Mesothelial cell of epicardium (in vitro differentiated cells): ENCODE measurements at places on chromosomes 7 and 10.
A peak's percentile ranks its signal among the peaks of the same experiment; 100 is the strongest.

- H3K36me3 ChIP-seq, result peaks cover 22% of the 10 kb centered on the region
- H3K4me3 ChIP-seq, result no peak overlapping the region
- DNase-seq, result no peak
- no peak overlapping the region for H3K27ac ChIP-seq
Measured at GRCh38 chr7:101159696-101160674, 5.4 kb downstream of the VGF start.

DNA sequence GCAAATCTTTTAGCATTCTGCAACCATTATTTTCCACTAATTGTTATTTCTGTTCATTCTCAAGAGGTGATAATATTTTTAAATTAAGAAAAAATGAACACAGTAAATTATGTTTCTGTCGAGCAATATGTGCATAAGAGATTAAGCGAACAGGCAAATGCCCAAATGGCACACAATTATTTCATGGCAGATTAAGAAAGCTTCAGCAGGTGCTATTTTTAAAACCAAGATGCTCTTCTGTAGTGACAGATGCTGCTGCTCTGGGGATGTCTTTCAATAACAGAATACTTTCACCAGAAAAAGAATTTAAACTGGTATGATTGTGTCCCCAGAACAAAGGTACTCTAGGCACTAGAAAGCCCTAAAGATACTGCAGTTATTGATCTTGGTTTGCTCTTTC, 412.7 kb upstream of the SORCS1 start:
- H3K27ac ChIP-seq, result no peak overlapping the region
- no peaks in the 10 kb centered on the region for H3K36me3 ChIP-seq
- no peaks in the 10 kb centered on the region for H3K27me3 ChIP-seq
- no peak for DNase-seq

DNA sequence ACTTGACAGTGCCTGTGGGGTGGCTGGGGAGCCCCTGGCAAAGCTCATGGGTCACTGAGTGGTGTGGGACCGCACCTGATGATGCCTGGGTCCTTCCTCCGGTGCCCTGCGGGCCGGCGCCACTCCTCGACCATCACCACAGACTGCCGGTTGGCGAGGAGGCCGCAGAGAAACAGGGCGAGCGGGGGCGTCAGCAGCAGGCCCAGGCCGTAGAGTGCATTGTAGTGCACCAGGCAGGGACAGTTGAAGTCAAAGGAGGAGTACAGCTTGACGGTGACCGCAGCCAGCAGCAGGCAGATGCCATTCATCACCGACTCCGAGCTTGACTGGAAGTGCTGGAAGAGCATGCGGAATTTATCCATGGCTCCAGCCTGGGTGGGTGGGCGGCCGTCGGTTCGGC, 369 bp downstream of the CALHM3 start:
- peaks cover 5% of the 10 kb centered on the region for H3K27me3 ChIP-seq
- no peak for DNase-seq
- no peak overlapping the region for H3K4me3 ChIP-seq
- H3K36me3 ChIP-seq, result no peaks in the 10 kb centered on the region
- H3K4me1 ChIP-seq, result no peaks in the 10 kb centered on the region

DNA sequence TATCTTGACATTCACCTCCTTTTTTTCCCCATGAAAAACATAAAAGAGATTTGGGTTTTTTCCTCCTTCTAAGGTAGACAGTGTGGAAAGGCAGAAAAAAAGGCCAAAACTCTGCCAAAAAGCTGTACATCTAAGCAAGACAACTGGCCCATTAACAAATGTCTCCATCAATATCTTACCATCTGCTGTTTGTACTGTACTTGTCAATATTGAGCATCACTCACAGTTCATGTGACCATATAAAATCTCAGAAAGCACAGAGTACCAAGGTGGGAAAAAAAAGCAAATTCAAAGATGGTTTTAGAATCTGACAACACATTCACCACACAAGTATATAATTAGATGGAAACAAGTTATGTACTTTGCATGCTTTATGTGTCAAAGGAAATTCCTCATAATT, 52.6 kb downstream of the CACNA2D1 start:
- no peaks in the 10 kb centered on the region for H3K4me1 ChIP-seq
- H3K36me3 ChIP-seq, result no peaks in the 10 kb centered on the region
- DNase-seq, result no peak
- H3K27ac ChIP-seq, result no peak overlapping the region
- H3K4me3 ChIP-seq, result no peak overlapping the region

- H3K4me1 ChIP-seq, result peaks cover 4% of the 10 kb centered on the region
- no peak overlapping the region for H3K27ac ChIP-seq
- DNase-seq, result no peak
- no peak overlapping the region for H3K4me3 ChIP-seq
Measured at GRCh38 chr10:30959836-30960210, 71.8 kb downstream of the ZNF438 start.

GRCh38 chr7:155701972-155702544, 57.6 kb downstream of the RBM33 start:
- DNase-seq, result no peak
- H3K4me1 ChIP-seq, result peaks cover 3% of the 10 kb centered on the region
- H3K27ac ChIP-seq, result no peak overlapping the region
- no peak overlapping the region for H3K4me3 ChIP-seq
- H3K36me3 ChIP-seq, result peaks cover 24% of the 10 kb centered on the region

DNA sequence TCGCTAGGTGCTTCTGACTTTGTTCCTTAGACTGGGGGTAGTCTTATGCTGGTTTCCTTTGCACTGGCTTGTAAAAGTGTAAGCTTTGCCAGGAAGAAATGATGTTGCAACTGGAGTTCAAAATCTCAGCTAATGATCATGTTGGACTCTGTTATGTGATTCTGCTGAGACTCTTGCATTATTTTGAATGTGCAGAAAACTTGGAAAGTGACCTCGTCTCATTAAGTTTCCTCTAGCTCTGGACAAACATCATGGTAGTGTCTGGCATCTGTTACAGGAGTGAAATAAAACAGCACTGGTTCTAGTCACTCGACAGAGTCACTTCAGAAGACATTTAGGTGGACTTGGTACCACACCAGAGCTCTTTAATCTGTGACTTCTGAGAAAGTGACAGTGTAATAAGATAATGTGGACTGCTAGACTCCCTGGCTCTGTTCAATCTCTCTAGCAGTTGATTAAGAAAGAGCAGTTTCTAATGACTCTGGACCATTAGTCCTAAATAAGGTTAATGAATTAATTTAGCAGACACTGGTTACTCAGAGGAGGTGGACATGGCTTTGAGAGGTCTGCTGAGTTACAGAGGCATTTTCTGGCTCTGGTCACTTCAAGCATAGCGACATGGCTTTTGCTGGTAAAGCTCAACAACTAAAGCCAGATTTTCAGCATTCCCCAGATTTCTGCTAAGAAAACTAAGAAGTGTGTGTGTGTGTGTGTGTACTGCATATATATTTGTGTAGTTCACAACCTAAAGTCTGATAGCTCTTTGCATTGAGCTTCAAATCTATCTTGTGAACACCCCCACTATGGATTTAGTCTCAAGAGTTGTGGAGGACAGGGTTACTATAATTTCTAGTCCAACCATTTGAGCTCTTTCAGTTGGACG, 2.0 kb downstream of the NRP1 start:
- H3K27ac ChIP-seq, result peak overlapping the region; percentile 90
- peak overlapping the region; percentile 79 for H3K4me3 ChIP-seq
- DNase-seq, result no peak
- H3K4me1 ChIP-seq, result peaks cover 52% of the 10 kb centered on the region
- H3K36me3 ChIP-seq, result peaks cover 16% of the 10 kb centered on the region
- H3K27me3 ChIP-seq, result no peaks in the 10 kb centered on the region

- H3K27me3 ChIP-seq, result no peaks in the 10 kb centered on the region
- no peak for DNase-seq
- H3K27ac ChIP-seq, result no peak overlapping the region
- no peak overlapping the region for H3K4me3 ChIP-seq
- peaks cover 2% of the 10 kb centered on the region for H3K4me1 ChIP-seq
- H3K36me3 ChIP-seq, result peaks cover 2% of the 10 kb centered on the region
Measured at GRCh38 chr10:114548662-114549061, 109.4 kb downstream of the ABLIM1 start.
